Neural crest cell (in vitro differentiated cells): ENCODE measurements at places on chromosomes 6 and 20. TPM values are rescaled to one million over a fixed set of nuclear protein-coding genes. Genes with fewer than 3 reads are reported as not detected.

Gene C6orf52
- 5.3 and 8.2 TPM in 2 replicates for total RNA-seq

Gene TRIM40
- not detected in 2 replicates for total RNA-seq

Gene RBM24
- 3.4 and 4.0 TPM in 2 replicates for total RNA-seq

Gene TBXT
- total RNA-seq, result not detected in 2 replicates

Gene PTPRT
- 0.34 and 0.56 TPM in 2 replicates for total RNA-seq

Gene NUP153
- 74.6 and 78.7 TPM in 2 replicates for total RNA-seq

Gene ADGRF5
- 0.16 TPM in 1 of 2 replicates, not detected in the other for total RNA-seq

Gene BANF2
- total RNA-seq, result not detected in 2 replicates

Gene EBF4
- 23.2 and 24.6 TPM in 2 replicates for total RNA-seq

Gene CLIC1
- 305 and 313 TPM in 2 replicates for total RNA-seq

Gene UBD
- total RNA-seq, result not detected in 2 replicates

Gene WFDC2
- 7.4 and 8.7 TPM in 2 replicates for total RNA-seq

Gene DACT2
- total RNA-seq, result 0.19 and 0.43 TPM in 2 replicates

Gene LY6G6F
- not detected in 2 replicates for total RNA-seq

Gene IL17F
- total RNA-seq, result not detected in 2 replicates

Gene KIF25
- 0.72 and 1.0 TPM in 2 replicates for total RNA-seq

Gene SYCP2
- total RNA-seq, result 1.9 and 2.3 TPM in 2 replicates

Gene CCN5
- total RNA-seq, result not detected in 2 replicates

Gene MYLK4
- total RNA-seq, result 0.80 and 0.96 TPM in 2 replicates

Gene VGLL2
- 0.16 and 0.25 TPM in 2 replicates for total RNA-seq

Gene GSTA3
- total RNA-seq, result not detected in 2 replicates

Gene RSPH9
- 0.57 and 0.63 TPM in 2 replicates for total RNA-seq

Gene TSBP1
- not detected in 2 replicates for total RNA-seq

Gene MLN
- total RNA-seq, result not detected in 2 replicates

Gene KIAA1755
- 8.6 and 9.5 TPM in 2 replicates for total RNA-seq

Gene UQCC2
- total RNA-seq, result 114 and 116 TPM in 2 replicates

Gene FKBP1C
- 0.86 and 1.5 TPM in 2 replicates for total RNA-seq

Gene EYS
- total RNA-seq, result 0.40 and 0.48 TPM in 2 replicates

Gene EDN1
- 0.14 TPM in 1 of 2 replicates, not detected in the other for total RNA-seq

Gene HSPA12B
- total RNA-seq, result 1.1 and 1.3 TPM in 2 replicates

Gene C6orf141
- total RNA-seq, result 0.89 and 1.0 TPM in 2 replicates

Gene ARHGAP40
- total RNA-seq, result not detected in 2 replicates

Gene FOXQ1
- total RNA-seq, result not detected in 2 replicates

Gene HLA-F
- 0.98 and 1.4 TPM in 2 replicates for total RNA-seq

Gene AVP
- not detected in 2 replicates for total RNA-seq

Gene MYCT1
- not detected in 2 replicates for total RNA-seq

Gene PHACTR1
- total RNA-seq, result 10.3 and 10.4 TPM in 2 replicates

Gene HEY2
- total RNA-seq, result 10.8 and 11.6 TPM in 2 replicates

Gene RAB5IF
- 76.2 and 78.1 TPM in 2 replicates for total RNA-seq

Gene NUP43
- 67.2 and 73.3 TPM in 2 replicates for total RNA-seq

Gene CPXM1
- 200 and 218 TPM in 2 replicates for total RNA-seq

Gene ZSCAN16
- total RNA-seq, result 11.1 and 11.8 TPM in 2 replicates

Gene TGIF2
- total RNA-seq, result 73.8 and 76.4 TPM in 2 replicates

Gene LAMA2
- total RNA-seq, result 0.47 and 1.1 TPM in 2 replicates

Gene OPRL1
- total RNA-seq, result 0.93 and 0.96 TPM in 2 replicates

Gene STX11
- total RNA-seq, result not detected in 2 replicates

Gene PNPLA1
- total RNA-seq, result not detected in 2 replicates

Gene PROKR2
- not detected in 2 replicates for total RNA-seq
